ENCODE measurements at places on chromosomes 7 and 10.

DNA sequence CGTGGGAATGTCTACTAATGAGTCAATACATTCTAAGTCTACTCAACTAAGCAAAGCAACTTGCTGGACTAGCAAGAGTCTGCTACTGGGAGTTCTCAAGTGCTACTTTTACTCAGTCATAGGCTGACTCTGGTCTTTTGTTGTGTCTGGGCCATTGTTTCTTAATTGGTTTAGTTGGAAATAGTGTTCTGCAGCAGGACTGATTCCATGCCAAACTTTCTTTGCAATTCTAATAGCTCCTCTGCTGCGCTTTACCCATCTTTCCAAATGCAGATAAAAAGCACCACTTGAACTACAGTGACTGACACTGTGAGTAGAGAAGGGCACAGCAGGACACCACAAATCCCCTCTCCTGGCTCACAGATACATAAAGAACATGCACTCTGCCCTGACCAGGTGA lies 125.7 kb downstream of the CD36 start:
- no peak for DNase-seq

DNA sequence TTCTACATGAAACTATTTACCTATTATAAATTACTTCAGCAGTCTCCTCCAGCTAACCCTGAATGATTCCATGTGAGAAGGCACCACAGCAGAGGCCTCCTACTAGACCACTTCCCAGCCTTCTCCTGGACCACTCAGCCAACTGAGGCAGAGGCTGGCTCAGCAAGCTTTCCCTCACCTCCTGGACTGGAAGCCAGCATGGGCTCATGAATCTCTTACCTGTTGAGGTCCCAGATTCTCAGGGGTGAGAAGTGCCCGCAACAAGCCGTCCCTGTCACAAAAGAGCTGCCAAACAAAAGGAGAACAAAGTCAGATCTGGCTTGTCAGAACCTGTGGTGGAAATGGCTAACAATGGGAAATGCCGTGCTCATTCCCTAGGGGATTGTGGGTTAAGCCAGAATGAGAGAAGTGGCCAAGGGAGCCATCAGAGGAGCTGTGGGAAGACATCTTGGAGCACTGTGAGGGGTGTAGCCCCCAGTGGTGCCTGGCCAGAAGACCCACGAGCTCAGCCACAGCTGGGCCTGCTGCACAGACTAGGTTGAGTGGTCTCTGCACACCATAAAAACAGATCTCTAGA lies 36.5 kb downstream of the DPCD start:
- no peak for DNase-seq

- DNase-seq = no peak
Measured at GRCh38 chr7:28157831-28158416, 22.7 kb downstream of the JAZF1 start.

DNA sequence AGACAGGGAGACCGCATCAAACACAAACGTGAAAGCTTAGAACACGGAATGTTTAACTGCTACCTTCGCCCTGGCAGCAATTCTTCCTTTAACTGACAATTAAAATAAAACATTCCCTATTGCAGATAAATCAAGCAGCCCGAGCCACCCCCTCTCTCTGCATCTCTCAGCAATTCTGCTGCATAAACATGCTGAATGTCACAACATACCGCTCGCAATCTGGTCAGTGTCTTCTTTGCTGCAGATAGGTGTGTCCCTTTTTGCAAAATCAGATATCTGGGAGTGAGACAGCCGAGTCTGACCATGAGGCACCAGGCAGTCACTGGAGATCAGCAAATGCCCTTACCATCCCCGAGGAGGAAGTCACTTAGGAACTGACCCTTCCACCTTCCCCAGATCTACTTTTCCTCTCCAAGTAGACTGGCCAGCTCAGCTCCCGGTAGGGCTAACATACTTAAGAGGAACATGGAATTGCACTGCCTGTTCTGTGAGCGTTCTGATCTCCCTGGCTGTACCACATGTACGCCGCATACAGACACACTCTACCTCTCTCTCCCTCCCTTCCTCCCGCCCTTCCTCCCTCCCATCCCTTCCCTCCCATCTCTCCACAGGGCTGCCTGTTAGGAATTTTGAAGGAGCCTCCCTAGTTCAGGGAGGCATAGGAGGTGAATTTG lies at the start of gene FRMD4A:
Gene FRMD4A (minus strand): TSS at position 537 of the 674 bp plus-strand sequence.
- peak; percentile 44 for DNase-seq

- DNase-seq = no peak
Measured at GRCh38 chr10:120012131-120012400, 119.5 kb downstream of the SEC23IP start.

GRCh38 chr10:125783957-125784356 lies 8.3 kb upstream of the MMP21 start:
- no peak for DNase-seq

DNA sequence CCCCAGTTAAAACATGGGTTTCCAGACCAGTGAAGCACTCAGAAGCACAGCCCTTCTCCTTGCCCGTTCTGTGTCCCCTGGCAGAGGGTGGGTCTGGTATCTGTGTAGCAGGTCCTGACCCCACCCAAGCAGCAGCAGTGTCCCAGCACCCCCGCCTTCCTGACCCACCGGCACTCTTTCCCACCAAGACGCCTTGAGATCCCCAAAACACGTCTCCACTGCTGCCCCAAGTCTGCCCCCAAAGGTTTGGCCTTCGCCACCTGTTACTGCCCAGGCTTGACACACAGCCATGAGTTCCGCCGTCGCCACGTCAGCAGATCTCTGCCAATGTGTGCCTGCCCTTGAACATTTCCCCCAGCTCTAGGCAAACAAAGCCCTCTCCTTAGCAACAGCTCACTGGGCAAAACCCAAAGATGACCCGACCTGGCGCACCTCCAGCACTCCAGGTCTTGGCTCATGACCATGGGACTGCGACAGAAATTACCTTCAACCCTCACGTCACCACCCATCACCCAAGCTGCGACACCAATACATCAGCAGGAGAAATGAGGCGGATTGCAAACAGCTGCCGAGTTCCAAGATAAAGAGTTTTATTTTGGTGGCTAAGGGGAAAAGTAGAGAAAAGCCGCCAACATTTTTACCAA lies 75.6 kb downstream of the CTBP2 start:
- no peak for DNase-seq

DNA sequence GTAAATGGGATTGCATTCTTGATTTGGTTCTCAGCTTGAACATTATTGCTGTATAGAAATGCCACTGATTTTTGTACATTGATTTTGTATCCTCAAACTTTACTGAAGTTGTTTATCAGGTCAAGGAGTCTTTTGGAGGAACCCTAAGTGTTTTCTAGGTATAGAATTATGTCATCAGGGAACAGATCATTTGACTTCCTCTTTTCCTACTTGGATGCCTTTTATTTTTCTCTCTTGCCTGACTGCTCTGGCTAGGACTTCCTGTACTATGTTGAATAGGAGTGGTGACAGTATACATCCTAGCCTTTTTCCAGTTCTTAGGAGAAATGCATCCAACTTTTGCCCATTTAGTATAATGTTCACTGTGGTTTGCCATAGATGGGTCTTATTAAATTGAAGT lies 48.8 kb downstream of the ANXA8 start:
- DNase-seq = no peak

DNA sequence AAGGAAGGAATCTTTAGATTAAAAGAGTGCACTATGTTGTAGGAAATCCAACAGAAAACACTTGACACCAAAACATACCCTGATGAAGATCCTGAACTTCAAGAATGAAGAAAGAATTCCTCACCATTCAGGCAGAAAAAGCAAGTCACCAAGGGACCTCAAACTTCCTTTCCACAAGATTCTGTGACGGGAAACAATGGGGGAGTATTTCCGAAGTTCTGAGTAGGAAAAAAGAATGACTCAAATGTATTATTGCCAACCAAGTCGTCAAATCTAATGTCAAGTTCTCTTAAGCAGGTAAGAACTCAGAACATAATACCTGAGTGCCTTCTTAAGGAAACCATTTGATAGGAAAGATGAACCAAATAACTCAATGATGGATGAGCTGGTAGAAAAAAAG lies 44.7 kb upstream of the MTURN start:
- no peak for DNase-seq

GRCh38 chr10:13338390-13339110 lies 9.5 kb downstream of the SEPHS1 start:
- no peak for DNase-seq

DNA sequence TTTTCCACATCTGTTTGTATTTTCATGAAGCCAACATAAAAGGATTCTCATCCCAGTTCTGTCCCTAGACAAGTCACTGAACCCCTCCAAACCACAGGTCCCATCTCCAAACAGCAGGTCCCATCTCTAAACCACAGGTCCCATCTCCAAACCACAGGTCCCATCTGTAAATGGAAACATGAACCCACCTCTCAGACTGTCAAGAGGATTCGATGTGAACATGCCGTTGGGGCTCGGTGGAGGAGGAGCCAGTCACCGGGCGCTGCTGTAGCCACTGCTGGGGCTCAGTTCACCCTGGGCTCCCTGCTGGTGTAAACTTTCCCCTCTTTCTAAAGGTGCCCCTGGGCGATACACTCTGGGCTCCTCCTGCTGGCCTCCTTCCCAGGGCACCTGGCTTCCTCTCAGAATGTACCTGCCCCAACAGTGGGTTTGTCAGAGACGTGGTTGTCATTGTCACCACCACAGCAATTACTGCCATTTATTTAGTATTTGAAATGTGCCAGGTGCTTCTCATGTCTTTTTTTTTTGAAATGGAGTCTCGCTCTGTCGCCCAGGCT lies 13.0 kb downstream of the LHPP start:
- DNase-seq = no peak

DNA sequence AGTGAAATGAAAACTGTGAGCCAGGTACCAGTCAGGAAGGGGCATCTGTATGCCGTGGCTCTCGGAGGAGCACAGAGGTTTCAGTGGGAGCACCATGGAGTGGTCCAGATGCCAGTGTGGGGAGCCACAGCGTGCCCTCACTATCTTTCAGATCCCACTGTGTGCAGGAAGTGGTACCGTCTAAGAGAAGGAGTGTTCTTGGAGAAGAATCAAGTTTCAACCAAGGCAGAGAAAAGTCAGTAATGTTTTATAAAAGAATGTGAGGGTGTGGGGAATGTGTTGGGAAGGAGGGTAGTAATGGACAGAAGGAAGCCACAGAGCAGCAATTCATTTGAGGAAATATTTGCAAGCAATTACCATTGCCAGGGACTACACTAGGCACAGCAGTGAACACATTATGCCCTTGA lies 35.6 kb downstream of the PRKAR2B start:
- DNase-seq = no peak

DNA sequence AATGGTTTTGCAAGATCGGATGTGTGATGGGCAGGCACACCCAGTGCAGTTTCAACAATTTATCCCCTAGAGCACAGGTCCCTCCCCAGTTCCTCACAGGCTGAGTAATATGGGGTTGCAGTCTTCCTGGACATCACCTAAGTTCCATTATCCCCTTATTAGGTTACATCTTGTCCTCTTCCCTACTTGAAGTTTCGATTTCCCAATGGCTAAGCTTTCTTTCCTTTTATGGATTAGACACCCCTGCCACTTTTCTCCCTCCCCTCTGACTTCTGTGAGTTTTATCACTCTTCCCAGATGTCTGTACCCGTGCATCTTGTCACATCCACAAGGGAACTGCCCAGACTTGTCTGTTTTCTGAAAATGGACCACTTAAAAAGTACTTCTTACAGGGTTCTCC lies 2.4 kb upstream of the NIPSNAP2 start:
- no peak for DNase-seq

DNA sequence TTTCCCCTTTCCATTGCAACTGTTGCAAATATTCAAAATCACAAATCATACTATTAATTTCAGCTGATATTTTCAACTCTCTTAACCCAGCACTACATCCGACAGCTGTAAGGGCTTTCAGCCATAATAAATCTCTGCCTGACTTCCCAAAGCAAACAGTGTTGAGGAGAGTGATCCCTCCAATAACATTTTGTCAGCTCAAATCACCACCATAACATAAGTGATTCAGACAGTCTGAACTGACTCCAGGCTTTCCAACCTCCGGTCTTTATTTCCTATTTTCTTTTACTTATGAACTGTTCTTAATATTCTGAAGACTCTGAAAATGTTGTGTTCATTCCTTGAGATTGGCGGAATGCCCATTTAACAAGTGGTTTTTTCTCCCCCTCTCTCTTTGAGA lies 1085.9 kb downstream of the GATA3 start:
- DNase-seq = no peak

GRCh38 chr7:137519181-137519691 lies 175.7 kb upstream of the PTN start:
- no peak for DNase-seq

GRCh38 chr10:70536196-70536861 lies 57.8 kb downstream of the PALD1 start:
- DNase-seq = no peak

GRCh38 chr7:17593819-17594419 lies 295.5 kb downstream of the AHR start:
- DNase-seq = no peak

DNA sequence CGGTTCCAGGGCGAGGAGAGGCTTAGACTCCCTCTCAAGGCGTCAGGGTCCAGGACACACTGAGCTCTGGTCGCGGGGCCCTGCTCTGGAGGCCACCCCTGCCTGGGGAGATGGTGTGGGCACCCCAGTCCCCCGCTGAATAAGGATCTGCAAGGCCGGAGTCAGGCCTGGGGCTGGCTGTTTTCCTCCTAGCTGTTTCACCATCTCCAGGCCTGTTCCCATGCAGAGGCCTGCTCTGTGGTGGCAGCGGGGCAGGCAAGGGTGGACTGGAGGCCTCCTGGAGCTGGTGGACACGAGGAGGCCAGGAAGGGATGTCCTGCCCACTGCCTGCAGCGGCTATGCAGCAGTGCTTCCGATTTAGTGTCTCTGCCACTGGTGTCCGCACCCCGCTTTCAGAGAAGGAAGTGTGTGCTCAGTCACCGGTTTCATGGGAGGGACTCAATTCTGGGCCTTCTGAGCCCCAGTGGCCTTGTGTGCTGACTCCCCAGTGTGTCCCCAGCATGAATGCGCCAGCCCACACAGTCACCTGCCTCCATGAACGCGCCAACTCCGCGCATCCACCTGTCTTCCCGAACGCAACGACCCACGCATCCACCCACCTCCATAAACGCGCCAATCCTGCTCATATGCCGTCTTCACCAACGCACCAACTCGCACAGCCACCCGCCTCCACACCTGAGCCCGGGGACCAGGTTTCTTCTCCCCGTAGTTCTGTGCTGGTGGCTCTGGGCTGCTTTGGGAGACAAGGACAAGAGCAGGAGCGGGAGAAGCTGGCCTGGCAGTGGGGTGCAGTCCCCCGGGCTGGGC lies 14.5 kb upstream of the GPR146 start:
- no peak for DNase-seq

DNA sequence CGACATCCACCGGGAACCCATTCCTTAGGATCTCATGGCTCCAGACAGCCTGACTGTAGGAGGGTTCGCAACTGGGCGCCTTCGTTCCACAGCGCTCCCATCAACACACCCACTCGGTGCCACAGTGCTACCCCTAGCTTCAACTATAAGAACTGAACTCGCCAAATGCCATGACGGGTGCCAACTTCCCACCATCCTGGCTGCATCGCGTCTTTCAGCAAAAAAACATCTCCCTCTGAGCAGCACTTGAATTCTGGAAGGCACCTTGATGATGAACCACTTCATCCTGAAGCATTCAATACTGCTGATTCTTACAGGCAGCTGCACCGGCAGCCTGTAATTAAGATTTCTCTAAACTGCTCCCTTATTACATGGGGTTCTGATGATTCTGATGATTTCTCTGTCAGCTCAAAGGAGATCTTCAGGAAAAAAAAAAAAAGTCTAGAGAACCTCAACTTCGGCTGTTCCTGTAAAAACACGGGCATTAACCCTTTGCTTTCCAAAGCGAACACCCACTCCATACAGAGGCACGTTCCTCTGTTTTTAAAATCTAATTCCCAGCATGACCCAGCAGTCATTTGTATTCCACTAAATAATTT lies 1.3 kb downstream of the CYTH3 start:
- DNase-seq = peak; percentile 57

GRCh38 chr10:61942604-61943461 lies 41.3 kb downstream of the ARID5B start:
- no peak for DNase-seq

- no peak for DNase-seq
Measured at GRCh38 chr10:94123258-94123995, 129.7 kb downstream of the PLCE1 start.

Measured in hippocampal formation (tissue), 2 donors.